ENCODE measurements at places on chromosomes 13 and 19.

- no peak for DNase-seq
Observed at GRCh38 chr13:26695360-26695705, 65.3 kb downstream of the GPR12 start.

- peak; percentile 90 for DNase-seq
Observed at GRCh38 chr19:55586976-55587668, 6.5 kb upstream of the ZNF579 start.

DNA sequence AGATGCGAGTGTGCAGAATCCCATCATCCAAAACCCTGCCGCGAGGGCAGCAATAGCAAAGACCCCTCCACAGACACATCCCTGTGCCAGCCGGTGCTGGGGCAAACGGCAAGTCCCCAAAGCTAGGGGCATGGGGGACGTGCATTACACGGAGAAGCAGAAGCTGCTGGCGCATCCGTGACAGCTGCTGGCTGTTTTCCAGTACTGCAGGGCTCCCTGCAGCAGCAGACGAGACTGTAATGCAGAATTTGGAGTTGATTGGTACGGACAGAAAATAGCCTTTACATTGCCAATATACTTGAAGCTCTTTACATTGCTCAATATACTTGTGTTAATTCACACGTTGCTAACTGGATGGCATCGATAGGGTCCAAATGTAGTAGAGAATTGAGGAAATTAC lies 77.2 kb upstream of the TMTC4 start:
- DNase-seq = no peak

- DNase-seq = no peak
Observed at GRCh38 chr13:80319004-80319403, 21.9 kb downstream of the SPRY2 start.

- peak; percentile 17 for DNase-seq
Observed at GRCh38 chr13:108342369-108343289, 73.1 kb downstream of the TNFSF13B start.

DNA sequence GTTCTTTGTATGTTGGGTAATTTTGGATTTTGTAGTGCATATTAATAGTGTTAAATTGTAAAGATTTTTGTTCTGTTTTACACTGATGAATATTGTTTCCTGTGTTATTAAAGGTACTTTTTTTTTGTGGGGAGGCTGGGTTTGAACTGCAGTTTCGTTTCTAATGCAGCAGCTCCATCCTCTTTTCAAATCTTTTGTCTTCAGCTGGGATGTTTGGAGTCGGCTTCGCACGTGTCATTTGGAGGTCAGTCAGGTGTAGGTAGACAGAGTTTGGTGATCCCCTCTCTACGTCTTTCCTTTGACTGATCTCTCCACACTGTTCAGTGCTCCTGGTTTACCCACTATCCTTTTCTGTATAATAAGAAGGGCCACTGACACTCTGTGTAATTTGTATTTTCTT lies 30.3 kb downstream of the TDRD3 start:
- no peak for DNase-seq

GRCh38 chr13:70964124-70964523 lies 855.9 kb upstream of the KLHL1 start:
- no peak for DNase-seq

DNA sequence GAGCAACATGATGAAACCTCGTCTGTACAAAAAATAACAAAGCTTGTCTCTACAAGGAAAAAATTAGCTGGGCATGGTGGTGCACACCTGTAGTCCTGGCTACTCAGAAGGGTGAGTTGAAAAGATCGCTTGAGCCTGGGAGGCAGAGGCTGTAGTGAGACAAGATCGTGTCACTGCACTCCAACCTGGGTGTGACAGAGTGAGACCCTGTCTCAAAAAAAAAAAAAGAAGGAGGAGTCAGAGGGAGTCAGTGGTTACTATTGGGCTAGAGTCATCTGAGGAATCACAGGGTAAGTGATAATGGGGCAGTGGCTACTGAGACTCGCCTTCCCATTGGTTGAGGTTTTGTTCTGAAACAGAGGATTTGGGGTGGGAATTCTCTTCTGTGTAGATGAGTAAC lies 1.9 kb upstream of the GPI start:
- no peak for DNase-seq

DNA sequence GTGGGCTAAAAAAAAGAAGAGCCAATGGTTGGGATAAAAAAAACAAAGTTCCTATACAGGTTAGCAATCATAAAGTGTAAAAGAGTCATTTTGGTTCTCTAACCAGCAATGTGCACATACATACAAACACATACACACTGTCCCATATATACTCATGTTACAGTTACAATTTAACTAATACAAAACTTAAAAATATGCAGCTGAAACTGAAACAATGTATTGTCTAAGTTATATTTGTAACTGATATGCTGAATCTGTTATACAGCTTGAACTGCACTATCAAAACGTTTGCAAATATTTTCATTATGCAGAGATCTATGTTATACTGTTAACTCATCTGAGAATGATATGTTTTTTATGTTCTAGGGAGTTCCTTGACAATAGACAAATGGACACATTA lies 173.7 kb downstream of the KLF12 start:
- DNase-seq = no peak

- no peak for DNase-seq
Observed at GRCh38 chr13:110445722-110446574, 115.6 kb downstream of the RAB20 start.

DNA sequence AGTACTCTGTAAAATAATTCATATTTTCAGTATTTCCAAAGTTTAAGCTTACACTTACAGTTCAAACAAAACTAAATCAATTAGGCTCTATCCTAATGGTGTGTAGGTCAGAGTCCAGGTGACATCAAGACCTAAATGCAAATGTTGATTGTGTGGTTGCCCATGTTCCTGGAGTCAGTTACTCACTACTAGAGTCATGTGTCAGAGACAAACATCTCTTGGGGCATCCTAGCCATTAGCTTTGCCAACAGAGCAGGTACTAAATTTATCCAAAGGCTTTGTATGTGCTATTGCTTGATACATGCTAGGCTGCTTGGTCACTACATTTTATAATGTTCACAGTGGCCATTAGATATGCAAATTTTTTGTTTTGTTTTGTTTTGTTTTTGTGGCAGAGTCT lies 11.7 kb downstream of the SPRY2 start:
- DNase-seq = no peak

GRCh38 chr13:25310891-25311290 lies 9.5 kb downstream of the NUP58 start:
- no peak for DNase-seq

- DNase-seq = peak; percentile 60
Observed at GRCh38 chr19:15288146-15288963, 44.0 kb downstream of the BRD4 start.

DNA sequence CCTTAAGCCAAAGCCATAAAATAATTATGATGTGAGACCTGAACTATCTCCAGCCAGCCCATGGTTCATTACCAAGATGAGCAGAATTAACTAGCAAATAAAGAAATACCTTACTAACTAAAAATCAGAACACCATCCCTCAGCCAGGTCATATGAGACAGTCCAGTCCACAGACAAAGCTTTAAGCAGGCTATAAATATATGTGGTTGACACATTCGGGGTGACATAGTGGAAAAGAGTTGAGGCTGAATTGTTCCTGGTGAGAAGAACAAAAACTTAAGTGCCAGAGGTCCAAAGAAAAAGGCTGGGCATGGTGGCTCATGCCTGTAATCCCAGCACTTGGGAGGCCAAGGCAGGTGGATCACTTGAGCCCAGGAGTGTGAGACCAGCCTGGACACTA lies 30.9 kb downstream of the ENOX1 start:
- DNase-seq = no peak

GRCh38 chr13:98488736-98489135 lies 88.2 kb downstream of the STK24 start:
- no peak for DNase-seq

GRCh38 chr19:53034948-53035675 lies 9.4 kb upstream of the ERVV-2 start:
- DNase-seq = no peak

GRCh38 chr13:50594276-50595051 lies 249.0 kb downstream of the DLEU7 start:
- no peak for DNase-seq

DNA sequence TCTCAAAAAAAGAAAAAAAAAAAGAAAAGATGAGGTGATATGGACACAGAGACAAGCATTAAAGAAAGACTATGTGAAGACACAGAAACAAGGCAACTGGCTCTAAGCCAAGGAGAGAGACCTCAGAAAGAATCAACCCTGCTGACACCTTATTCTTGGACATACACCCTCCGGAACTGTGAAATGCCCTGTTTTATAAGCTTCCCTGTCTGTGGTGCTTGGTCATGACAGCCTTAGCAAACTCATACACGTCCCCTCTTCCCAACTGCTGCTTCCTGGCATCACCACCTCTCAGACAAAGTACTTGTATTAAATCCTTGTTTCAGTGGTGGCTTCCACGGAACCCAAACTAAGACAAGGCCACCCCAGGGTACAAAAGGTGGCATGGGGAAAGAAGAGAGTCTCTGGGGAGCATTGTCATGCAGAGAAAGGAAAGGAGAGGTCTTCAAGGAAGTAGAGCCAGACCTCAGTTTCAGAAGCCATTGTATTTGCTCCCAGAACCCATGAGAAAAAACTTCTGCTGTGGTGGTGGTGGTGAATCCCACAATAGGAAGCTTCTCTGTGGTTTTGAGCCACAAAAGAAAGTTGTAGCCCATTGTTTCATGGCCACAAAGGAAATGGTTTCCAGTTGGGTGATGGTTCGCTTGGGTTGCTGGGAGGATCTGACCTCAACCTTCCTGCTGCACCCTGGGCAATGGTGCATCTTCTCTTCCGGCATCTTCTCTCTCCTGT lies 16.3 kb upstream of the TSPAN16 start:
- no peak for DNase-seq

DNA sequence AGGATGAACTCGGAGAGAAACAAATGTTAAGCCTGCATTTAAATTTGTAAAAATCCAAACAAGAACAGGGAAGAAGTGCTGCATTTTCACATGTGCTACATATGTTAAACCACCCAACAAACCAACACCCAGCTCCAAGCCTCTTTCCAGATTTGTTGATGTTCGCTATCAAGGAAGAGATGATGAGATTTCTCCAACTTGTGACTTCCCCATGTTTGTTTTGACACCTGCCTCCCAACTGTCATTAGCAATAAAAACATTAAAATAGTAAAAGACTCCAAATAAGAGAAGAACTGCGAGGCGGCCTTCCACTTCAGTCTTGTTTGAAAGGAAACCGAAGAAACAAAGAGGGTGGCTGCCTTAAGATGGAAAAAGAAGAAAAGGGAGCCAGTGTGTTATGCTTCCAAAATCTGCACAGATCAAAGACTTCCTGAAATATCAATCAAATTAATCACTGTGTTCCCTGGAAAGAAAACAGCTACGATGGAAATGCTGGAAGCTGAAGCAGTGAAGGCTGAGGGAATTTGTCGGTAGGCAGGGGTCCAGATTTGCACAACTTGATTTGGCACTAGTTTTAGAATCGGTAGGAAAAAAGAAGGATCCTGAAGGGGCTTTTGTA lies 14.0 kb upstream of the GGACT start:
- DNase-seq = no peak

DNA sequence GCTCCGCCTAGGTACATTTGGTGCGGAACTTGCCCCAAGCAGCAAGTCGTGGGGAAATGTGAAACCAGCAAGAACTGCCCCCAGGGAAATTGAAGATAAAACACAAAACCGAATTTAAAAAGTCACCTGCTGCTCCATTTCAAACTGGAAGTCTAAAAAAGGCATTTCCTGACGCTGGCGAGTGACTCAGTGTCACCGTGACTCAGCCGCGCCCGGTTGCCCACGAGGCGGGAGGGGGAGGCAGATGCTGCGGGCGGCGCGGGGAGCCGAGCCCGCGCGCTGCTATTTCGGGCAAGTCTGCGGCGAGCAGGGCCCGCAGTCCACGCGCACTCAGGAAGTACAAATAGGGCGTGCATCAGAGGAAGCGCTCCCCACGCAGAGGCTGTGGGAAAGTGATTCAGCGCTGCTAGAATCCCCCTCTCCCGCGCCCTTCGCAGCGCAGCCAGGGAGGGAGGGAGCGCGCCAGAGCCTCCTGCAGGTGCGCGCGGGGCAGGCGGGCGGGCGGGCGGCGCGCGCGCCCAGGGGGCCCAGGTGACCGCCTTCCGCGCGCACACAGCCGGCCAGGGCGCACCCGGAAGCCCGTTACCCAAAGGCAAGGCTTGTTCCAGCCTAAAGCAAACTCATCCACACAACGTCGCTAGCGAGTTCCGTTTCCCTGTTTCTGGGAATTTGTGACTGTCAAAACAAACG lies 168.8 kb downstream of the COL4A1 start:
- DNase-seq = peak; percentile 70

- no peak for DNase-seq
Observed at GRCh38 chr19:378706-379105, 30.2 kb downstream of the C2CD4C start.

- no peak for DNase-seq
Observed at GRCh38 chr13:40470660-40471059, 195.8 kb downstream of the FOXO1 start.

- no peak for DNase-seq
Observed at GRCh38 chr19:49432141-49433073, 7.2 kb downstream of the GFY start.

GRCh38 chr19:16345457-16345856 lies 20.8 kb downstream of the KLF2 start:
- no peak for DNase-seq

DNA sequence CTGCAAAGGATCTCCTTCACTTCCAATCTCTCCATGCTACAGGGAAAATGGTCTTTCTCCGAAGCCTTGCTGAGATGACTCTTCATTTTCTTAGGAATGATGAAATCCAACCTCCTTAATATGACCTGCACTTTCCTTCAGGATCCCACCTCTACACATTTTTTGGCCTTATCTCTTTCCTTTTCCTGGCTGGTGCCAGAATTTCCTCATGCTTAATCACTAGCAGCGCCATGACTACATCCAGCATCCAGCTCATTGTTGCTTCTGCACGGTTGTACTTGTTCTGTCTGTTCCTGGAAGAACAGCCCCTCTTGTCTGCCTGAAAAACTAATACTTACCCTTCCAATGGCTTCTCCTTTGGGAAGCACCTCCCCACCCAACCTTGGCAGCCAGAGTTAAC lies 68.4 kb downstream of the TEX26 start:
- DNase-seq = no peak

- no peak for DNase-seq
Observed at GRCh38 chr13:51679616-51680015, 95.4 kb downstream of the WDFY2 start.

- no peak for DNase-seq
Observed at GRCh38 chr13:52827839-52828238, 20.6 kb downstream of the PCDH8 start.

GRCh38 chr13:28488376-28489005 lies 6.4 kb downstream of the FLT1 start:
- DNase-seq = no peak

DNA sequence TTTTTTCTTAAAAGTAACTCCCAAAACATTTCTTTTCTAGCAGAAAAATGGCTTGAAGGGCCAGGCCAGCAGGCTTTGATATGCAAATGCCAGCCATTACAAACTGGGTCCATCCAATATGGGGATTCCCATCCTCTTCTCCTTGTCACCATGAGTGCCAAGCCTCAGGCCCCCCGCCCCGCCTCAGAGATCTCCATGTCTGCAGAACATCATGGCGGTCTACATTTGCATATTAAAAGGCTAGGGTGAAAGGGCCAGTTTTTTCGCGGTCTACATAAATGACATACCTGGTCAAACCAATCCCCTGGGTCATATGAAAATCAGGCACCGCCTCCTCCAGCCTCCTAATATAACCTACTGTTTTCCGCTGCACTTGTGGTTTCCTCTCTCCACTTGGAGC lies 1327.6 kb downstream of the UQCRFS1 start:
- DNase-seq = no peak

- no peak for DNase-seq
Observed at GRCh38 chr19:41883463-41883820, 458 bp downstream of the ARHGEF1 start.

- DNase-seq = no peak
Observed at GRCh38 chr19:18765224-18765623, 25.9 kb downstream of the COMP start.
